NCI-H1436 treated with DMSO at 0.1 percent for 48 hours (cell line): ENCODE measurements at places on chromosomes 6 and 20.

DNA sequence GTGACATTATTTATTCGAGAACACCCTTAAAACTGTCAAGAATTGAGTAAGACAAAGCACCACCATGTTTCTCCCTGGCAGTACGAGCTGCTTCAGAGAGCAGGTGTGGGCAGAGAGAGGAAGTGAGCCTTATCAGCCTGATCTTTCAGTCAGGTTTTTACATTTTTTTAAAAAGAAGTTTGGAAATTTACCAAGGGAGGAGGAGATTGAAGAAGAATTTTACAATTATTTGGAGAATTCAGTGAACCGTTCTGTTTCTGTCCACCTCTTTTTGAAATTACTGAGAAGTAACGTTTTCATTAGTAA, 75.5 kb downstream of the ZDHHC14 start:
- DNase-seq, result no peak

DNA sequence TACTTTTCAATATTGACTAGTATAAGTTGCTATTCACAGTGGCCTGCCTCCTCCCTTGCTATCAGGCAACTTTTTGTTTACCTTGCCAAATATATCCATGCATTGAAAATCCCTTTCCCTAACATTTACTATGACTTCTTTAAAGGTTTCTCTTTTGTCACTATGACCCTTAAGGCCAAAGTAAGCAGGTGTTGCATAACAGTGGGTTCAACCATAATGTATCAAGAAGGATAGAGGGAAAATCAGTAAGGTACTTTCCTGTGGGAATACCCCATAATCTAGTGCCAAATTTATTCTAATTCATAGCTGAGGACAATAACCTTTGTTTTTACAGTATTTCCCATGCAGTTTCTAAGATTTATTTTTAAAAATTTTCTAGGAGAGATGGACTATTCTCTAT, 527.6 kb downstream of the CDKAL1 start:
- no peak for DNase-seq

- DNase-seq, result no peak
These were observed 246.7 kb downstream of the DLL1 start for GRCh38 chr6:170043881-170044790.

DNA sequence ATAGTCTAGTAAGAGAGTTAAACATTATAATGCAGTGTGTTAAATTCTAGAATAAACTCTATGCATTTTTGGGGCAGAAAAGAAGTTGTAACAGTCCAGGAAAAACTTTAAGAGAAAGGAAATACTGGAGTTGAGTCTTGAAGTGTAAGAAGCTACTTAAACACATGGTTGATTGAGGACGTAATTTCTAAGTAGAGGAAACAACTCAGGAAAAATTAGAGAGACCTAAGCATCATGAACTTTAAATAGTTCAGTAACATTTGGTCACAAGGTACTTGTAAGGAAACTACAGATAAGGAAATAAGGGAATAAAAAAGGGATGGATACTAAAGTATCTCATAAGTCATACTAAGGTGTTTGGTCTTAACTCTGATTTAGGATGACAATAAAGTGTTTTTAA, 4.7 kb upstream of the TRDN start:
- no peak for DNase-seq

GRCh38 chr20:22862671-22863230, 172.4 kb upstream of the SSTR4 start:
- DNase-seq, result no peak

DNA sequence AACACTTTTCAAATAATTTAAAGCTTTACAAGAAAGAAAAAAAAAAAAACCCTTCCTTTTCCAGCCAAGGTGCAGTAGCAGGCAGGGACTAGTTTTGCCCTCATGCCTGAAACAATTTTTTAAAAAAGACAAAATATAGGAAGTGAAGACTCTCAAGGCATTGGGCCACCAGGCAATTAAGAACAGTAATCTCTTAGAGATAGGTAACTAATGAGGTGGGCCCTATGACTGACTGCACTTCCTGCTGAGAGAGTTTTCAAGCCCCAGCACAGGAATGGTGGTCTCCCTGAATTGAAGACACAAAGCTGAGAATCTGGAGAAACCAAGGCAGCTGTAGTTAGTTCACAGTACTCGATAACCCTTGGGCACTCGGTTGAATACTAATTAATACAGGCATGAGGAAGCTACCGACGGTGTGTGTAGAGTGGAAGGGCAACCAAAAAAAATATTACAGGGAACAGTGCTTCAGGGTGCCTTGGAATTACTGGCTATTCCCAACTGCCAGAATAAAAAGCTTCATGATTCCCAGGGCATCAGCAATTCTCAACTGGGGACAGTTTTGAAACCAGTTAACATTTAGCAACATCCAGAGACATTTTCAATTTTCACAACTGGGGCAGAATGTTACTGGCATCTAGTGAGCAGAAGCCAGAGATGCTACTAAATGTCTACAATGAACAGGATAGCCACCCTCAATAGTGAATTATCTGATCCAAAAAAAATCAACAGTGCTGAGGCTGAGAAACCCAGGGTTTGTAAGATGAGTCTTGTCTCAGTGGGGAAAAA, 36.0 kb upstream of the PLN start:
- no peak for DNase-seq

DNA sequence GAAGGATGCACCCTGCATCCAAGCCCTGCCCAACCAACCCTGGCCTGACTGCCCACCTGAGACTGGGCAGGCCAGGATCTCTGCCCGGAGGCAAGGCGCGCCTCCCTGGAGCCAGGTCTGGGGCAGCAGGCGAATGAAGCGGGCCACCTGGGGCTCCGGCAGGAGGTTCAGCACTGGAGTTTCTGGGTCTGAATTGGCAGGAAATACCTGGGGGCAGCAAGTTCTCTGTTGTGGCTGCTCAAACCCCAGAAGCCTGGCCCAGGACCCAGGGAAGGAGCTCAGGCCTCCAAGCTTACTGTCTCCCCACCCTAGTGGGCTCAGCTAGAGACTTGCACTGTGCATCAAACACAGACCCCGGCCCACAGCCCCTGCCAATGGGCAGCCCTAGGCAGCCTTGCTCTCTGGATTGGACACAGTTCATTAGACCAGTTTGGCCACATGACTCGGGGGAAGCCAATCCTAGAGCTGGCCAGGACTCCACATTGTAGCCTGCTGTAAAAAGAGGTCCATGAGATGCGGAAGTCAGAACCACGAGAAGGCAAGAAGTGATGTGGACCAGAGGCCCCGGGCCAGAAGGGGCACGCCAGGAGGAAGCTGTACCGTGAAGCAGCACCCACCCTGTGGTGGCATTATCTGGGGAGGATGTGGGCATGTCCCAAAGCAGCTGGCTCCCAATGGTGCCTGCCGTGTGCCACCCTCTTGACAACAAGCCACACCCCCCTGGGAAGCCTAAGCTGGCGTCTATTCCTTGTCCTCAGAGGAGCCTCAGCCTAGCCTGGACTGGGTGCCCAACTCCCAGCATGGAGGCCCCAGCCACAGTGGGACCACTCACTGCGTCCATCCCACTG, 3.1 kb downstream of the CPXM1 start:
- DNase-seq, result no peak
